ENCODE measurements at places on chromosomes 11 and 22.

DNA sequence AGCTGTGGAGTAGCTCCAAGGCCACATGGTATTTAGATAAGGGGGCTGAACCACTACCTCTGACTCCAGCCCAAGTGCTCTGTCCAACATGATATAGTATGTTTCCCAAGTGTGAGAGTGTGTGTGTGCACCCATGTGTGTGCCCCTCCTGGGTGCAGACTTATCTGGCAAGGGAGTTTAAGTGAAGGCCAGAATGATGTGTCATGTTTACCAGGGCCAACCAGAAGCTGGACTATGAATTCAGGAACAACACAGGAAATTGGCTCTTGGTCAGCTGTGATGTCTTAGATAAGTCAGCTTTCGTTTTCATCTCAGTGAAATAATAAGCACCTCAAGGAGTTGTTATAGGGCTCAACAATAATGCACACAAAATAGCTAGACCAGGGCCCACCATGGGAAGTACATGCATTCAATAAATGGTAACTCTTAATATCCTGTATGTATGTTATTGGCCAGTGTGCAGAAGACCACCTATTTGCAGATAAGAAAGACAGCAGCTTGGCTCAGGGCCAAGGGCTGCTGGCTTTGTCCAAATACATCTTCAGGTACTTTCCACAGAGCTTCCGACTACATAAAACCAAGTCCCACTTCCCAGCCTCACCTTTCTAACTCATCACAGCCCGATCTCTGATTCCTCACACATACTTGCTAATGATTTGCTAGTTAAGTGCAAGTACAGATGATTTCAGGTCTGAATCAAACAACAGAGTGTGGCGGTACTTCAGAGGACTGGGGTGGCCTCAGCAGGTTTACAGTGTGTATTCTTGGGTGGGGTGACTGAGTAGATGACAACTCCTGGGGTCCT, 120.9 kb downstream of the ME3 start:
- peak; percentile 9 for DNase-seq

DNA sequence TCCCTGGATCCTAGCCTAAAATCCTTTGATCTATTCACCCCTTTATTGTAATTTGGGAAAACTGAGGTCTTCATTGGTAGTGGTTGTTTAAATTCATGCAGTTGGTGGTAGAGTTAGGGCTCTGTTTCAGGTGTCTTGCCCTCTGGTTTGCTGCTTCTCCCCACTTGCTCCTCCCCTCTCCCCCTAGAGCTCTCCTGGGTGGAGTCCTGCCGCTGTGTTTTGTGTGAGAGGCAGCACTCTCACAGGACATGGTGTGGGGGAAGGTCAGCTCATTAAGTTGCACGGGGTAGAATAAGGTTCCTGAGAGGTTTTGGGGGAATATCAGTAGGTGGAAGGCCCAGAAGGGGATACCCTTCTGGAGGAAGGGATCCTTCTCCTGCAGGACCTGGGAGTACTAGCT, 98.1 kb upstream of the NECTIN1 start:
- DNase-seq: no peak

DNA sequence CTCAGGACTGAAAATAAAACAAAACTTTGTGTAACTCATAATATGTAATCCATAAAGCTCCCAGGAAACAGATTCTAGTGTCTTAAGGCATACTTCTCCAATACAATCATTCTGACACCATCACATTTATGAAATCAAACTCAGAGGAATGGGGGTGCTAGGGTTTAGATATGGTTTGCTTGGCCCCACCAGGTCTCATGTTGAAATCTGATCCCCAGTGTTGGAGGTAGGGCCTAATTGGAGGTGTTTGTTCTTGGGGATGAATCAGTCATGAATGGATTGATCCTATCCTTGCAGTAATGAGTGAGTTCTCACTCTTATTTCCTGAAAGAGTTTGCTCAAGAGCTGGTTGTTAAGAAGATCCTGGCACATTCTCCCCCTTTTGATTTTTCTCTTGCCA, 380.9 kb downstream of the ETS1 start:
- DNase-seq: no peak

- no peak for DNase-seq
These were observed 25.2 kb downstream of the NRXN2 start for GRCh38 chr11:64697663-64698375.

- no peak for DNase-seq
These were observed 80.8 kb downstream of the SGSM3 start for GRCh38 chr22:40451210-40451609.

GRCh38 chr22:38924347-38924952, 33.0 kb upstream of the APOBEC3A start:
- peak; percentile 87 for DNase-seq

DNA sequence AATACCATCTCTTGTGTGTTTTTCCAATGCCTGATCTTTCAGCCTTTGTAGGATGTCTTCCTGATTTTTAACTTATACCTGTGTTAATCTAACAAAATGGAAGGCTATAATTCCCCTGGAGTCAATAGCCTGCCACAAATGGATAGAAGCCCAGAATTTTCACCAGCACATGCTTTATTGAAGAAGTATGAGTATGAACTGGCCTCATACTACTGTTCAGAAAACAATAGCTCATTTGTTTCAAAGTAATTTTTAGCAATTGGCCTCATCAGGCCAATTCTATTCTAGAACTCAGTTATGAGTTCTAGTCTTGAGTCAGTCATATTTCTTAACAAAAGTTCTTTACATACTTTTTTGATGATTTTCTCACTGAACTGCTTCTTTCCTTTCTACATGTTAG, 40.6 kb upstream of the SLC37A2 start:
- DNase-seq: no peak

GRCh38 chr11:11512929-11513328, 108.9 kb downstream of the GALNT18 start:
- no peak for DNase-seq

- DNase-seq: no peak
These were observed 84.6 kb upstream of the IZUMO1R start for GRCh38 chr11:94219771-94220170.

DNA sequence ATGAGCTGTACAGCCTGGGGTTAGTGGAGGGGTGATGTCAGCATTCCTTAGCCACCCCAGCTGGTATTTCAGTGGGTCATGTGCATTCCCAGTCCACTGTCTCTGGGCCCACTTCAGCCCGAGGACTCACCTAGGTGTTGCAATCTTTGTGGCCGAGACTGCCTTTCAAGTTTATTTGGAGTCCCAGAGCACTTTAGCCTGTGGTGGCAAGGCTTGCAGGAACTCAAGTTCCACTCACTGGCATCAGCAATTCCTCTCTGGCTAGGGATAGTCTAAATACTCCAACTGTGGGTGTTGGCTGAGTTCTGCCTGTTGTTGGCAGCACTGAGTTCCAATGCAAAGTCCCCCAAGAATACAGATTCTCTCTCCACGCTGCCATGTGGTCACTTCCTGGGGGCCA, 191.6 kb upstream of the PGR start:
- no peak for DNase-seq

DNA sequence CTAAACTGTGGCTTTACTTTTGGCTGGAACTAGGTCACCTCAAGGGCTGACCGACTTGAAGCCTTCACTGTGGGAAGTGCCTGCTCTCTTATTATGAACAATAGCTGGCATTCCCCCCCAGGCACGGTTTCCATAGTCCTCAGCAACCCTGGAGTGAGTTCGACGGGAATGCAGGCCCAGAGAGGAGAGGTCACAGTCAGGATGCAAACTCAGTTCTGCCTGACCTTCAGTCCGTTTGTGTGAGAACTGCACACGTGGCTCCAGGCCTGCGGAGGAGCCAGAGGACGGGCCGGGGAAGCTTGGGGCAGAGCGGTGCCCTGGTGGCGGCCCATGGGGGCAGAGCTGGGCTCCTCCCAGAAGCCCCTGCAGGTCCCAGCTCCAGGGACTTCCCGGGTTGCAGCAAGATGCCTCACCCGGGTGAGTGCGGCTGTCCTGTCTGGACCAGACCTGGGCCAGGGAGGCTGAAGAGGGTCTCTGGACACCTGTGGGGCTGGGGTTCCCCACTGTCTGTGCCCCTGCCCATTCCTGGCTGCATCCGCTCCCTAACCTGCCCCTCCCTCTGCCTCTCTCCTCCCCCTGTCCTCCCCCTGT, 17.2 kb downstream of the SLC25A18 start:
- peak; percentile 51 for DNase-seq

- DNase-seq: no peak
These were observed 67.7 kb downstream of the MICAL3 start for GRCh38 chr22:17956630-17957029.

- peak; percentile 88 for DNase-seq
These were observed 938 bp downstream of the FXYD6 start for GRCh38 chr11:117875382-117876058.

- DNase-seq: no peak
These were observed 48.6 kb downstream of the ZNRF3 start for GRCh38 chr22:28931844-28932567.

DNA sequence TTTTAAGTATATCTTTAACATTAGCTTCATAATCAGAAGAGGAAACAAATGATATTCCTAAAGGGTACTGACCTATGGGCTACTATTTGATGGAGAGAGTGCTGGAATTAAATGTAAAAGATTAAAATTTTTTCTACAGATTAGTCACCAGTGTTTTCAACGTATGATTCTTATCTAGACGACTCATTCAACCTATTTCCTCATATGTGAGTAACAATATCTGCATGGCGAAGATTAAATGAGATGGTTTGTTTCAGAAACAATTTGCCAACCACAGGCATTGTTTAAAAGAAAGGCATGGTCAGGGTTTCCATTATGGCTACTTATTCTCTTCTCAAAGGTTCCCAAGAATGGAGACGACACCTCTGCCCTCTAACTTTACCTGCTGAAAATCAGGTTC, 20.4 kb downstream of the OR56B4 start:
- no peak for DNase-seq

- DNase-seq: no peak
These were observed 46.4 kb downstream of the MCM5 start for GRCh38 chr22:35446365-35446764.

- DNase-seq: peak; percentile 78
These were observed 32.7 kb upstream of the GLYATL1B start for GRCh38 chr11:59053387-59053786.

DNA sequence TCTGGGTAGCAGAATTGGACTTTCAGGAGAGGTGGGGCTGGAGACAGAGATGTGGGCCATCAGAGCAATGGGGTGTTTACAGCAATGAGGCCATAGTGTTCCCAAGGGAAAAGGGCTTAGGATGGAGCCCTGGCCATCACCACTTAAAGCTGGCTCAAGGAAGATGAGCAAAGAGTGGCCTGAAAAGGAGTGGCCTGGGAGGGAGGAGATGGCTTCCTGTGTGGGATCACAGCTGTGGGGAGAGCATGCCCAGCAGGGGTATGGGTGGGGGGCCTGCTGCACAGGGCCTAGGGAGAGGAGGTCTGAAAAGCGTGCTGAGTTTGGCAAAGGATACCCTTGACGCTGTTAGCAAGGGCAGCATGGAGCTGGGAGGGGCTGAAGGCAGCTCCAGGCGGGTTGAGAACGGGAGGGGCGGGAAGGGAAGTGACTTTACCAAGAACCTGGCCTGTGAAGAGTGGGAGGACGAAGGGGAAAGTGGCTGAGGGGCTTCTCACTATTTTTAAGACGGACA, 13.9 kb downstream of the LRRC32 start:
- no peak for DNase-seq

DNA sequence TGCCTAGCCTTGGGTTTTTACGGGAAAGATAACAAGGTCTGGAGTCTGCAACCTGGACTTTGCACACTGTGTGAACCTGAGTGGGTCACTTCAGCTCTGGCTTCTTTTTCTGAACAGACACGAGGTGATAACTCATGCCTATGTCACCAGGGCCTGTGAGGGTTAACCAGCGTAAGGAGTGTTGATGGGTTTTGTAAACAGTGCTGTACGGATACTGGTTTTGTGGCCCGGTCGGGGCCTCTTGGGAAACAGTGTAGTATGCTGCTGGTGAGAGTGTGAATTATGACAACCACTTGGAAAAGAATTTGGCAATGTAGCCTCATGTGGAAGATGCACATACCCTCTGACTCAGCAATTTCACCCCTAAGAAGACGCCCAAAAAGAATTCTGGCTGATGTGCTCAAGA, 266.8 kb downstream of the MN1 start:
- no peak for DNase-seq

DNA sequence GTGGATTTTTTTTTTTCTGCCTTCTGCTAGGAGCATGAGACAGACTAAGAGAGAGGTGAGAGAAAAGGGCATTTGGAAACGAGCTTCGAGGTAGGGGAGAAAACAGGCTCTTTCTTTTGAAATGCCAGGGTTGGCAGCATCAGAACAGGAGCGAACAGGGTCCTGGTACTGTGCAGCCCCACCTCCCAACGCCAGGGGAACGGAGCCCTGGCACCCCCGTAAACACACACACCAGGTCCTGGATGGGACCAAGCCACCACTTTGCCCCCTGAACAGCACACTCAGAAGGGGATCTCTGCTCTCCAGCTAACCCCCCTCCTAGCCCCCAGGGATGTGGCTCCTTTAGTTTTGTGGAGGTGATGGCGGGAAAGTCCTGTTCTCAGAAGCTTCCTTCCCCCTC, 127.1 kb downstream of the CTTN start:
- DNase-seq: no peak

DNA sequence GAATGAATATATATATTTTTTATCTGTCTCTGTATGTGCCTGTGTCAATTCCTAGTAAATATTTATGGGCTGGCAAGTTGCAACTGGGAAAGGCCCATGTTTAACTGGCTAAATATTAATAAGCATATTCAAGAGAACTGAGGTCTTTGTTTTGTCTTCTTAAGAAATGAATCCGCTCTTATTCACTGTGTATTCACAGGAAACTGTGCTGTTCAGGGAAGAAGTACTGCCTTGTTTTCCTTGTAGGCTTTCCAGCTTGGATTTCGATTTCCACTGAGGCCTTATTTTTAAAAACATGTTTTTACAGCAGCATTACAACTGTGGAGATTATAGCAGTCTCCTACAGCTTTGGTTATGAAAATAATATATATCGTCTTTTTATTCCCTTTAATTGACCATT, 64.7 kb downstream of the LDLRAD3 start:
- DNase-seq: no peak

DNA sequence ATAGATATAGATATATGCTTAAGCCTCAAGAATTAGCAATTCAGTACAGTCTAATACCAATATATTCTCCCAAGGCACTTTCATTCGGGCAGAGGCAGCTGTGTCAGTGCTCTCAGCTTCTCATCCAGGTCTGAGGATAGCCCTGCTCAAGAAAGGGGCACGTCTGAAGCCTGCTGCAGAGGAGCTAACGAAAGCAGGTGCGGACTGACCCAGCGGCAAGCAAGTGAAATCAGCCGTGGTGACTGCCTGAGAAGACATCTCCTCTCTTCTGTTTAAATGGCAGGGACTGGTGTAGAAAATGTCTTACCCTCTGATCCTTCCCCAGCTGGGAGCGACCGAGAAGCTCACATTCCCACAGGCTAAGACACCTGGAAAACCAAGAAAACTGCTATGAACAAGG, 468.6 kb downstream of the BRD1 start:
- peak; percentile 60 for DNase-seq

DNA sequence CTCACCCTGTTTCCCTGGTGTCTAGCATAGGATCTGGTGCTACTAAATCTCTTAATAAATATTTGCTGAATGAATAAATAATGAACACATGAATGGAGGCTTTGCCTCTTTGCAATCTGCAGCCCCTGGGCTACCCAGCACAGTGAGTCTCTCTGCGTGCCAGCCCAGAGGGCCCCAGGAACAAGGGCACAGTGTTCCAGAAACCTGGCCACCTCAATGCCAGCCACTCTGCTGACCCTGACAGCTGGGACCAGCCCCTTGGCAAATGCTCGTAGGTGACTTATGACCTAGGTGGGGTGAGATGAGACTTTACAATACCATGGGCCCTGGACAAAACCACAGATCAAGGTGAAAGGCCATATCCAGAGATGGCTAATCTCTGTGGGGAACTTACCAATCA, 31.6 kb downstream of the UQCR10 start:
- no peak for DNase-seq
